ENCODE measurements at places on chromosomes 11 and 22.

GRCh38 chr22:19892257-19892879, 37.7 kb upstream of the GNB1L start:
- peak; percentile 30 for DNase-seq

DNA sequence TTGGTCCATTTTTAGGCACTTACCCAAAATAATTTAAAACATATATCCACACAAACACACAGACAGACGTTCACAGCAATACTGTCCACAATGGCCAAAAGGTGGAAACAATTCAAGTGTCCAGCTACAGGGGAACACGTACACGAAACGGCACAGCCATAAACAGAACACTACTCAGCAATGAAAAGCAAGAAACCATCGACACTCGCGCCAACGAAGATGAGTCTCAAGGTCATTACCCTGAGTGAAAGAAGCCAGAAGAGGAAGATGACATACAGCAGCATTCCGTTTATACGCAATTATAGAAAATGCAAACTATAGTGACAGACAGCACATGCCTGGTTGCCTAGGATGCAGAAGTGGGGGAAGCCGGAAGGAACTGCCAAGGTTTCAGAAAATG, 13.4 kb upstream of the COMT start:
- no peak for DNase-seq

- DNase-seq: no peak
Observed at GRCh38 chr11:102157219-102157618, 47.0 kb downstream of the YAP1 start.

GRCh38 chr11:75814363-75814676, 690 bp upstream of the UVRAG start:
- no peak for DNase-seq

DNA sequence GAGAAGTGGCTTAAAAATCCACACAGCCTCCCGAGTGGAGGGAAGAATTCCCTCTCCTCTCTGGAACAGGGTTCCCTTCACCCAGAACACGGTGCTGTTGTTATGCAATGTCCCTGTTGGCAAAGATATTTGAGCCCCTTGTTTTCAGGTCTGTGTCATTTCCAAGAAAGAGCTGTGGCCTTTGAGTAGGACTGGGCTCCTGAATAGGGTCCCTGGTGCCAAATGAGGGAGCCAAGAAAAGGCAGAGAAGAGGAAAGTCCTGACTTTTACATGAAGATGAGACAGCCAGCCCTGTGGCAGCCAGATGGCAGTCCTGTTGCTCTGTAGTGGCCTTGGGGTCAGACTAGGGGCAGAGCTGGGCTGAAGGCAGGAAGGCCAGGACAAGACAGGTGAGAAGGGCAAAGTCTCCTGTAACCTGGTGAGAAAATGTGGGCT, 51.2 kb upstream of the ELF5 start:
- DNase-seq: no peak

DNA sequence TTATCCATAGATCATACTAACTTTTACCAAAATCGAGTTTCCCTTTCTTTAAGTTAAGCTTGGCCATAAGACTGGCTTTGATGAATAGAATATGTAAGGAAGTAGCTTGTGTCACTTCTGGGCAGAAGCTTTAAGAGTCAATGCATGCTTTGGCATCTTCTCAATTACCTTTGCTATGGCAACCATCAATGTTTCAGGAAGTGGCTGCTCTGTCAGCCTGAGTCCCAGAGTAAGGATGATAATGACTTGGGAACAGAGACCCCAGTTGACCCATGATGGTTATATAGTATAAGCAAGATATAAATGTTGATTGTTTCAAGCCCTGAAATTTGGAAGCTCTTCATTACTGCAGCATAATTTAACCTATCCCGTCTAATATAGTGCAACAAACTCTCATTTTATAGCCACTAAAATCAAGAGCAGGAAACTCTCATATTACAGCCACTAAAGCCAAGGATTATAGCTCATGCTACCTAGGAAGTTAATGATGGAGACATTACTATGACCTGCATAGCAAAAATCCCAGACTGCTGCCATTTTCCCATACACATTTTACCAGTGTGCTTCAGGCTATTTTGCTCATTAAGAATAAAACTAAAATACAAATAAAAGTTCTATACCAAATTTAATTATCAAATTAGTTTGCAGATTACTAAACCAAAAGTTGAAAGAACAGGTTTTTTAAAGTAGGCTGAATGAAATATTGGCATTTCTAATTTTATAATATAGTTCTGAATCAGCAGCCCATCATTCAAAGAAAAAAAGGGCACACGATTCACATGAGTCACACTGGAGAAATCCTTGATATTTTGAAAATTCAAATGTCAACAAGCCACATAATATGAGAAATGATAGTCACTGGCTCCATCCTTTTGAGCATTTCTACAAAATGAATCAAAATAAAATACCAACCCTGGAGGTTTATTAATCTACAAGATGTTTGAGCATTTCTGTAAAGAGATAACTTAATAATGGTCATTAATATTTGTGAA, 23.8 kb downstream of the FSHB start:
- no peak for DNase-seq

DNA sequence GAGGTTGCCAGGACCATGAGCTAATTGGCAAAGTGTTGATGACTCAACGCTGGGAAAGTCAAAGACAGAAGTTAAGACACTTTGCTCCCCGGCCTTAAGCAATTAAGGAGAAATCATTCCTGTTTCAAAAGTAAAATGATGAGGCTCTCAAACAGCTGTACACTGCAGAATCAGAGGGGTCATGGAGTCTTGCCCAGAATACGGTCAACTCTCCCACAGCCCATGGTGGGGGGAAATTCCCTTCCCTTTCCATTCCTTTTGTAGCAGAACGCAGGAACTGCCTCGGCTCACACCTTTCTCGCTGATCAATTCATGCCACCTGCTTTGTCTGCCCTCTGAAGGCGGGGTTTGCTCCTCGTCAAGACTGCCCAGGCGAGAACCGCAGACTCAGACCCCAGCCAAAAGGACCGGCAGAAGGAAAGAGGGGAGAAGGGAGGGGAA, 52.8 kb downstream of the MN1 start:
- DNase-seq: no peak

DNA sequence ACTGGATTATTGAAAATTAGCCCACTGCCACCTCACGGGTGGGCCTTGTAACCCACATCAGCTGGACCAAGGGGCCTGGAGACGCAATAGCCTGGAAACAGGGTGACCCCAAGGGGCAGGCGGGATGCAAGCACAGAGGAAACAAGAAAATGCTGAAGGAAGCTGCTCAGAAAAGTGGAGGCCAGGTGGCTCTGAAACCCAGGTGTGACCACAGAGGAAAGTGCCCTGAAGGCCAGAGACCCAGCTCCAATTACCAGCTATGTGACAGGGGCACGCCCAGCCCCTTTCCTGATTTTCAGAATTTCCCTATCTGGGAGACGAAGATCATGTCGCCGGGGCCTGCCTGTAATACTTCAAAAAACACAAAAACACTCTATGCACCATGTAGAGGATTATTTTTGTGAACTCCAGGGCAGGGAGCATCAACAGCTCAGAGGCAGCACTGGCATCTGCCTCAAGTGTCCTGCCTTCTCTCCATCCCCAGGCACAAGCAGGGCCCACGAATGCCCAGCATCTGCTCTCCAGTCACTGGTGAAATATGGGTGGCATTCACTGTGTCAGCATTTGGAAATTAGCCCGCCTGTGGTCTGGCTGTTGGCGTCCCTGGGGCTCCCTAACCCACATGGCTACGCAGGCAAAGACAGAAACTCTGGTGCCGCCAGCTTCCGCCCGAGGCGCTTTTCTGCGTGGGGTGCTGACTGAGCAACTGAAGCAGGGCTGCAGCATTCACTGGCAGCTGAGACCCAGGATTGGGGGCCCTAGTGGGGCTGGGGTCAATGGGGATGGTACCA, 6.3 kb downstream of the KCNJ1 start:
- no peak for DNase-seq

DNA sequence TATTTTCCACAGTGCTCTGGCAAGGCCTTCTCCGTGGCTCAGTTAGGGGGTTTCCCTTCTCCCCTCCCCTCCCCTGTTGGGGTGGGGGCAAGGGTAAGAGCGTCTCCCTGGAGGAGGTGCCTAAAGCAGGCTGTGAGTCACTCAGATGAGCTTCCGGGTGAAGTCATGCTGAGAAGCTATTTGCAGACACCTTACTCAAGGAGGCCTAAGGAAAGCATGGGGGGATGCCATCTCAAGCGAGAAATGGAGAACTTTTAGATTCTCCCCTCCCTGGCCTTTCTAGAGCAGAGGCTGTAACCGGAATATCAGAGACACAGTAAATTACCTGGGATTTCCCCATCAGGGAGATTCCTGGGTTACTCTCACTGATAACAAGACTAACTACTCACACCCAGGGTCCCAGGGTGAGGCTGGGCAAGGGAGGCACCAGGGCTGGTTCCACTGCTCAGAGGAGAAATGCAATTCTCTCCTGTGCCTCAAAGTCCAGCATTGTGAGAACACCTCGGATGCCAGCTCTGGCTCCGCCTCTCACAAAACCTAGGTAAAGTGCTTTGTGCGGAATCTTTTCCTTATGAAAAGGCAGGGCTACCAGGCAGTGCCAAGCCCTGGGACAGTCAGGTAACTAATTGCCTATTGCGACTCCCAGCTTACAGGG, 123.6 kb downstream of the ABTB2 start:
- DNase-seq: peak; percentile 36

DNA sequence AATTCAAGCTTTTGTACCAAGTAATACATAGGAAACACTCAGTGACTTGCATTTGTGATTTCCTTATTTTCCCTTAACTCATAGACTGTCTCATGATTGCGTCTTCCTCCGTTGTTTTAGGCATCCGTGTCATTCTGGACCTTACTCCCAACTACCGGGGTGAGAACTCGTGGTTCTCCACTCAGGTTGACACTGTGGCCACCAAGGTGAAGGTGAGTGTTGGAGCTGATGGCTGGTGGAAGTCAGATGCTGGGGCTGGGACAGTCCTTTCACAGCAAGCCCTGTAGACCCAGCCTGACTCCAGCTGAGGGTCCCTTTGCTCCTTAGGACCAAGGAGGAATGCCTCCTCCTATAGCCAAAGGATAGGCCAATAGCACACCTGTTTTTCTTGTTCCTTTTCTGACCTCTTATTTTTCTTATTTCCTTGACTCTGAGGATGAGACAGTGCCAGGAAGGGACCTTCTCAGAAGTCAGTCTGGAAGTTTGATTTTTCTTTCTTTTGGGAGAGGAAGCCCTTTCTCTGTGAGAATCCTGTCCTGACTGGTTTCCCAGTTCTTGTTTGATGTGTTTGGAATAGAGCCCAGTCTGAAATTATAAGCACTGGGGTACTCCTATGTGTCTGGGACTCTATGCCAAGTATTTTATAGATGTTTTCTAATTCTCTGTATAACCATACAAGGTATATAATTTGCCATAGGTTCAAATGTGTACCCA, 2.2 kb downstream of the SLC3A2 start:
- DNase-seq: no peak

GRCh38 chr11:32829157-32829679, 509 bp upstream of the PRRG4 start:
- DNase-seq: no peak

- peak; percentile 12 for DNase-seq
Observed at GRCh38 chr11:79466411-79466810, 25.6 kb upstream of the TENM4 start.

- no peak for DNase-seq
Observed at GRCh38 chr11:79830446-79830845, 389.6 kb upstream of the TENM4 start.

DNA sequence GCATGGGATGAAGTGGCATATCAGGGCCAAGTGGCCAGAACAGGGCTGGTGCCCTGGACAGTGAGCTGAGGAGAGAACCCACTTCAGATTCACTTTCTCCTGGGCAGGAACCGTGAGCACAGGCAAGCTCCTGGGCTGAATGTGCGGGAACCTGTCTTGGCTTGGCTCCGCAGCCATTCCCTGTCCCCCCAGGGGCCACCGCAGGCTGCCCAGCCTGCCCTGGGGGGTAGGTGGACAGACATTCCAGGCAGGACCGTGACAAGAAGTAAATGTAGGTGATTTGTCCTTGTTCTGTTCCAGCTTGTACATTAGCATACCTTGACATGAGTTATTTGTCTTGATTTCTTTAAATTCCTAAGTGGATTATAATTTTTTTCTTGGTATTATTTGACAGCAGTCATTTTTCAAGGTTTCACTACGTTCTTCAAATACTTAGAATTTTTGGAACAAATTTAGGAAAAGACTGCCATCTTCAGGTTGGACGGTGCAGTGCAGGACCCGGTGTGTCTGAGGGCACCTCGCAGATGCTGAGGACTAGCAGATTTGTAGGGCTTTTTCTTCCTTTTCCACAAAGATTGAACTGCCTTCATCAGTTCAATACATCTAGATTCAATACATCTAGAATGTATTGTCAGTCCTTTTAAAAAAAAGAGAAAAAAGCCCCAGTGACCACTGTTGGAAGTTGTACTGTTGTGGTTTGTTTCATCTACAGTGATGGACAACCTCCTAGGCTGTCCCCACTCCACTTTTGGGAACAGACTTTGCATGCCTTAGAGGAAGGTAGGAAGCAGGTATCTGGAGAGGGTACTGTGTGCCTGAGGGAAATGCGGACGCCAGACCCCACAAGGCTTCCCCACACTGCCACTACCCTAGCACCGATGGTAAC, 115.1 kb upstream of the RASSF10 start:
- peak; percentile 25 for DNase-seq

- DNase-seq: no peak
Observed at GRCh38 chr11:102447193-102447592, 5.4 kb downstream of the TMEM123 start.

DNA sequence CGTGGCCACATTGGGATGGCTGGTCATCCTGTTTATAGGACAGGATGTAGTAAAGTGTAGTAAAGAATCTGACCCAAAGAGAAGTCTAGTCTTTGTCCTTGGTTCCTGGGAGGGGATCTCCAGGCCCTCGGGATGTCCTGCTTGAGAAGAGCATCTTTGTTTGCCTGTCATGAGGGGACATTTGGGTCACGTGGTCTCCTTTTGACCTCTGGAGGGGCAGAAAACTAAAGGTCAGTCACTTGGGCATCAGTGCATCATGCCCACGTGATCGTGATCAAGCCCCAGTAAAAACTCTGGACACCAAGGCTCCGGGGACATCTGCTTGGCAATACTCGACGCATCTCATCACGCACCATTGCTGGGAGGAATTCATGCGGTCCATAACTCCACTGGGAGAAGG, 9.1 kb downstream of the SMIM38 start:
- no peak for DNase-seq

GRCh38 chr11:29962243-29962642, 54.6 kb downstream of the KCNA4 start:
- DNase-seq: no peak

- DNase-seq: no peak
Observed at GRCh38 chr11:26359055-26359454, 27.1 kb downstream of the ANO3 start.

- DNase-seq: no peak
Observed at GRCh38 chr11:79834015-79834414, 393.2 kb upstream of the TENM4 start.

GRCh38 chr11:76609736-76610370, 60.7 kb downstream of the LRRC32 start:
- DNase-seq: no peak

- DNase-seq: no peak
Observed at GRCh38 chr11:1012740-1013630, 23.5 kb downstream of the MUC6 start.

Data from HFF-Myc (cell line).